Epithelial cell of proximal tubule (primary cell): ENCODE measurements at places on chromosomes 5 and 9. TPM values are rescaled to one million over a fixed set of nuclear protein-coding genes. Genes with fewer than 3 reads are reported as not detected.

Gene LCP2
- not detected in 2 replicates for total RNA-seq

DNA sequence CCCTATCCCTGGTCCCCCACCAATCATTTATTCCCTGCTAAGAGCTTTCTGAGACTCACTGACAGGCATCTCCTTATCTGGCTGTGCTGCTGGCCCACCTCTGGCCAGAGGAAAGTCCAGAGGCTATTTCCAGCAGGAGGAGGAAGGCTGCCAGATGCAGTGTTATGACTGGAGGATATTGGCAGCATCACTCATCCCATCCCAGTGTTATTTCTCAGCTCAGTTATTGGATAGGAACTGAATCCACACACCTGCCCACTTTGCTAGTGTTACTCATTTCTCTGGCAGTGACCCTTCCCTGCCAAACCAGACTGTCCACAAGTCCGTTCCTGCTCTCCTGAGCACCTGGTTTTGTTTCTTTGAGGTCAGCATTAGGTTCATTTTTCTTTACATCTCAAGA lies 228.2 kb downstream of the GRIA1 start:
- DNase-seq: no peak

DNA sequence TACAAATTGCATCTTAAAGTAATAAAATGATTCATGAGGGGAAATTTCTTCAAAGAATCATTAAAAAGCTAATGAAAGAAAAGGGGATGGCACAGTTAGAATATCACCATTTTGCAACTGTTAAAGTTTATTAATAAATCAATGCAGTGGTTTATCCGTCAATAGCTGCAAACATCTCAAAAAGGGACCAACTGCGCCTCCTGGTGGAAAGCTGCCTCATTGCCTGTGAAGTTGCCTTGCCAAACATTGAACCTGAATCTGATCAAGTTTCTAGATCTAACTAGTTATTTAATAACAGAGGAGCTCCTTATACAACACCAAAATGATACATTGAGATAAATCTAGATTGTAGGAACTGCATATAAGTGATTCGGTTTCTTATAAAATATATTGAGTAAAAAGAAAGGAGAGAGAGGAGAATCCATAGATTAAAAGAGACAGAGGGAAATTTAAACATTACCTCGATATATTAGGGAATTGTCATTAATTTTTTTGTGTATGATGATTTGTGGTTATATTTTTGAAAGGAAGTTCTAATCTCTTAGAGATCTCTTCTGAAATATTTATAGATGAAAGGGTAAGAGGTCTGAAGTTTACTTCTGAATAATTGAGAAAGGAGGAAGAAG lies 6.9 kb upstream of the NDUFB6 start:
- DNase-seq: no peak

Gene RACK1
- total RNA-seq: 2,747 and 3,067 TPM in 2 replicates

Gene NUTM2G
- total RNA-seq: not detected in 2 replicates

Gene BTNL9
- total RNA-seq: 0.22 TPM in 1 of 2 replicates, not detected in the other

DNA sequence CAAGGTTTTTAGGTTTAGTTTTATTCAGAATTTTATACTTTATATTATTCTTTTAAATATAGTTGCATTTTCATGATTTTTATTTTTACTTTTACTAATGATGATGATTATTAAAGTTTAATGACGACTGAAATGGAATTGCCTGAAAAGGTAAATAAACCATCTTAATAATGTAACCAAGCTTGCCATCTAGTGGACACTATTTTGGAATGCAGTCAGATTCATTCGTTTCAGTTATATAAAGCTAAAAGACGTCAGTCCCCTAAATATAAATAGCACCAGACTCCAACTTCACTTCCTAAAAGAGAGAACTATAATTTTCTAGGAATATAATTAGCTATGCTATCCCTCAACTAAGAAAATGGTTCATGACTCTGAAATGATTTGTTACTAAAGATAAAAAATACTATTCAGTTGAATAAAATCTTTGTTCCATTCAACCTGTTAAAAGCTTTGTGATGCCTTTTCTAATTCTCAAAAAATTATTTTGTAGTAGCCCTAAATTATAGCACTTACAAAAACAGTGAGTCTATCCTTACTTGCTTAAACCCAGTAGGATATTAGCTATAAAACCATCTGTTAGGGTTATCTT lies 19.9 kb downstream of the ABITRAM start:
- DNase-seq: no peak

- no peak for DNase-seq
Observed at GRCh38 chr9:120464176-120464886, 115.6 kb downstream of the CDK5RAP2 start.

DNA sequence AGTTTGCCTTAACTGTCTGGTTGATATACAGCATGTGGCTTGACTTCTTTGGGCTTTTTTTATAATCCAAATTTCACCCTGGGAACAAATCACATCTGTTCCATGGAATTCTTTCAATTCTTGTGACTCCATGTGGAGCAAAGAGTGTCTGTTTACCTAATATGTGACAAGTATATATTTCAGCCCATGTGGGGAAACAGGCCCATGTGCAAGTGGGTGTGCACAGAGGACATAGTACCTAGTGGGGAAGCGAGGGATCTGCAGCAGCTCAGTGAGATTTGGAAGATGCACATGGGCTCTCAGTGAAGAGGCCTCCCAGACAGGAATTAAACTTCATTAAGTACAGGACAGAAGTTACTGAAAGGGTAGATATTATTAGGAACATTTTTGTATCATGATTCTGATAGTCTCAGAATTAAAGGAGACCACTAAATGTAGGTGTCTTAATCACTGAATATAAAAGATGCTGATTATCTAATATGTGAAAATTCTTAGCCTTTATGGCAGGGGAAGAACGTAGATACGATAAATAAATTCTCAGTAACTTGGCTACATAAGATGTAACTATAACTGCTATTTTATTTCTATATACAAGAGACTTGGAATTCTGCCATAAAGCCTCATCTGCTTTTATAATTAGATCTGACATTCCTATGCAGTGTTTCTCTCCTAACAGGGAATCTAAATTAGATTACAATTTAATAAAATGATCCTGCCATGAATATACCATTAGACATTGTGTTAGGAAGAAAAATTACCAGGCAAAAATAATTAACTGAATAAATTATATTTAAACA lies 181.2 kb downstream of the SLC12A2 start:
- DNase-seq: no peak

Gene ACOT12
- not detected in 2 replicates for total RNA-seq

GRCh38 chr9:90724880-90725279 lies 76.7 kb upstream of the SYK start:
- DNase-seq: no peak

- no peak for DNase-seq
Observed at GRCh38 chr9:13975611-13976290, 338.2 kb downstream of the NFIB start.

GRCh38 chr9:16575142-16575985 lies 295.1 kb downstream of the BNC2 start:
- DNase-seq: no peak

DNA sequence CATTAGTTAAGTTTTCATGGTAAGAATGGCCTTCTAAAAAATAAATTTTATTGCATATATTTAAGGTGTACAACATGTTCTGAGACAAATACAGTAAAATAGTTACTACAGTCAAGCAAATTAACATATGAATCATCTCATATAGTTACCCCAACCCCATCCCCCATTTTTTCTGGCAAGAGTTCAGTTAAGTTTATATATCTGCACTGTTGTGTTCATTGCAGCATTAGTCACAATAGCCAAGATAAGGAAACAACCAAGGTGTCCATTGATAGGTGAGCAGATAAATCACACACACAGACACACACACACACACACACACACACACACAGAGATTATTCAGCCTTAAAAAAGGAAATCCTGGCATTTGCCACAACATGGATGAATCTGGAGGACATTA lies 37.2 kb upstream of the OTULIN start:
- DNase-seq: no peak

Gene MYMK
- not detected in 2 replicates for total RNA-seq

Gene IFNA13
- not detected in 2 replicates for total RNA-seq

Gene IL33
- 1.3 TPM in 1 of 2 replicates, not detected in the other for total RNA-seq

DNA sequence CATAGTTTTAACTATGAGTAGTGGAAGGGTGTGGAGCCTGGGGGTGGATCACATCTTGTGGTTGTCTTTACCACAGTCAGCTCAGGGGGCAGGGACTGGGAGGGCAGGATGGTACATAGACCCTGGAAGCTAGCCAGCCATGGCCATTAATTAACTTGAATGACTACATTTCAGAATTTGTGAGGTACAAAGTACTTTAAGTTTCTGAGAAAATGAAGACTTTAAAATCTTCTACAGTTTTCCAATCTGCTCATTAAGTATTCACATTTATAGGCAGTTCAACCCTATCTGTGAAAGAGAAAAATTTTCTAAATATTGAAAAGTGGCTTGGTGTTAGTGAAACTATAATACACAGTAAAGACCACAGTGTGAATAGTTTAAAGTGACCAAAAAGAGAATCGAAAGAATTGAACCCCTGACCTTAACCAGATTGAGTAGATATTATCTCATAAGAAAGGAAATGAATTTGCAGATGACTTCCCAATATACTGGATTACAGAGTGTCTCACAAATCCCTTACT lies 234.2 kb upstream of the MEF2C start:
- DNase-seq: peak; percentile 38

- no peak for DNase-seq
Observed at GRCh38 chr9:110064803-110065202, 143.2 kb downstream of the C9orf152 start.

Gene MVB12B
- 6.1 and 8.1 TPM in 2 replicates for total RNA-seq

DNA sequence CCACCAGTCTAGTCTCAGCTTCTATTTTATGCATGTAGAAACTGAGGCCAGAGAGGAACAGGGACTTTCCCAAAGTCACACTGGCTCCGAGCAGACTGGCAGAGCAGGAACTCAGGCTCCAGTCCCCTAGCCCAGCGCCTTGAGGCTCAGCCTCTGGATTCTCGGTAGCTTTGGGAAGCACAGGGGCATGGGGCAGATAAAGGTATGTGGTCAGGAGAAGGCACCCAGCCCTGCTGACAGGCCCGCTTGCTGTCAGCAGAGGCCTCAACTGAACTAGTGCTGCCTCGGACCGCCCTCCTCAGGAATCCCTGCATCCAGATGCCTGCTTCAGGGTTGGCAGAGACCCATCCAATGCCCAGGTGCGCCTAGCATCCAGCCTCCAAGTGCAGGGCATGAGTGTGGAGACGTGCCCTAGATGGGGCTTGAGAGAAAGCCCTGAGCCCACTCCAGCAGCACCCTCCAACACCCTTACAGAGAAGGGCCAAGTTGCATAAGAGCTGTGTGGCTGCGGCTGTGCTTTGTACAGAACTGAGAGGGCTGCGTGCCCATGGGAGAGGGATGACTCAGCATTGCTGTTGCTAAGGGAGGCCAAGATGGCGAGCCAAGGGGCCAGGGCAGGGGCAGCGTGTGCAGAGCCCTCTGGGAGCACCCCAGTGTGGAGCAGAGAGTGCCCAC lies 168.6 kb downstream of the MACROH2A1 start:
- no peak for DNase-seq

- no peak for DNase-seq
Observed at GRCh38 chr9:125805586-125805985, 58.4 kb downstream of the PBX3 start.

GRCh38 chr5:59204114-59204897 lies 621.4 kb downstream of the RAB3C start:
- no peak for DNase-seq

GRCh38 chr5:90645024-90645610 lies 86.5 kb downstream of the ADGRV1 start:
- no peak for DNase-seq

DNA sequence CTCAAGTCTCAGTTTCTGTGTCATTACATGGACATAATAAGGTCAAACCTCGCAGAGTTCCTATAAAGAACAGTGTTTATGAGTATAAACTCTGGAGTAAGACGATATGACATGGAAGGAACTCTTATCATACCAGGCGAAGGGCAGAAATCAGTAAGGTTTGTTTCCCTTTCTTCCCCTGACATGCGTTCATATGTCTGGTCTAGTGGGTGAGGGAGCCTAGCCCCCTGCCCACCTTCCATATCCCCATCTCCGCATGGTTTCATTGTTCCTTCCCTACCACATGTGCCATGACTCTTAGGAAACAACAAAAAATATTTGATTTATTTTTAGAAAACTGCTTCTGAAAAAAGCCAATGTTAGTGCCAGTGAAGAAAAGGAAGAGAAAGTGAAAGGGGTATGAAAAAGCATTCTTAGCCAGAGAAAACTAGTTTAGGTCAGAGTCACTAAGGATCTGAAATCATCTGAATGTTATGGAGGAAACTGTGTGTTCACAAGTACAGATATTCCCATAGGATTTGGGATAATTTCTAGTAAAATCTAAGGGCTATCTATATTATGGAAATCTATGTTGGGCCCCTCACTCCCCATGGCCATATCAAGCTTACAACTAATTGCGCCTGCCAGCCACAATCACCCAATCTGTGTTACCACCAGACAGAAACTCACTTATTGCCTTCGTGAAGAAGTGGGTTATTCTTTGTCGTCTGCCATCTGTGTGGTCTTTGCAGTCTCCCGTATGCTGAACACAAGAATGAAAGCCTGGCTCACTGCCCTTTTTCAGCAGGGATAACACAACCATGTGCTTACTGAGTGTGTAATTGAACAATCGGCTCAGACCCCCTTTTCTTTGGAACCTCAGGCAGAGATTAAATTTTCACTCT lies 19.9 kb upstream of the HMHB1 start:
- DNase-seq: no peak

Gene SPINK1
- 0.29 and 3.8 TPM in 2 replicates for total RNA-seq

Gene SUSD1
- total RNA-seq: 17.4 and 37.4 TPM in 2 replicates

DNA sequence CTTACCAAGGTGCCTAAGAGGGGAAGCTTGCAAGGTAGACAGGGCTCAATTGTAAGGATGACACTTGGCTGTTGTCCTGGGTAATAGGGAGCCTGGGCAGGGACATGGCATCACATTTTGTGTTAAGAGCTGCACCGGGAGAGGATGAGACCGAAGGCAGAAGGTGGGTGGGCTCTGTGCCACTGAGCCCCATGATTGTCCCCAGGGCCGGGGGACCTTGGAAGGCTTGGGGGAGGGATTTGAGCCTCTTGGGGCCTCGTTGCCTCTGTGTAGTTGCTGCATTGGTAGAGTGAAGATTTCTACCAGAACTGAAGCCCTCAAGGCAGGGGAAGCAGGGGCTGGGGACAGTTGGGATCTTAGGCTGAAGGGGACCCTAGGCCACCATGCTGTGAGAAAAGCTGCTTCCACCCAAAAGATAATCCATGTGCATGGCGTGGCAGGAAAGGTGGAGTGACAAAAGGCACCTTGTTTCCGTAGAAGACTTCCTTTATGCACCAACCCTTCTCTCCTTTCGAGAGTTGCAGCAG lies 11.9 kb downstream of the FGF18 start:
- DNase-seq: no peak

- no peak for DNase-seq
Observed at GRCh38 chr5:112634796-112635195, 102.9 kb upstream of the APC start.

Gene WNK2
- total RNA-seq: 0.29 and 1.0 TPM in 2 replicates

DNA sequence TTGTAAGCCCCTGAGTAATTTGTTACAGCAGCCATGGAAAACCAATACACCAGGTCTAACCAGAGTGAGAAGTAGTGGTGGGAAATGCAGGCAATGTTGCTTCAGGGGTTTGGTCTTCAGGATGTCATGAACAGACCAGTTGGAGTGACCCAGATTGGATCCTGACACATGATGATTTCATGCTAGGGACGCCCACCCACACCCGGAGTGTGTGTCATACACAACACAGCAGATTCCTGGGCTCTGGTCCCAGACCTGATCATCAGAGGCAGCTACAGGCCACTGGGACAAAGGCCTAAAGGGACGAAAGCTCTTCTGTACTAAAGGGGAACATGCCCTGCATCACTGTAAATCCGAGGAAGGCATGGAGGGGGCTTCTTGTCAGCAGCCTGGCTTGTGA lies 194.2 kb downstream of the NSG2 start:
- no peak for DNase-seq
